ENCODE measurements at places on chromosomes 5 and 9.

DNA sequence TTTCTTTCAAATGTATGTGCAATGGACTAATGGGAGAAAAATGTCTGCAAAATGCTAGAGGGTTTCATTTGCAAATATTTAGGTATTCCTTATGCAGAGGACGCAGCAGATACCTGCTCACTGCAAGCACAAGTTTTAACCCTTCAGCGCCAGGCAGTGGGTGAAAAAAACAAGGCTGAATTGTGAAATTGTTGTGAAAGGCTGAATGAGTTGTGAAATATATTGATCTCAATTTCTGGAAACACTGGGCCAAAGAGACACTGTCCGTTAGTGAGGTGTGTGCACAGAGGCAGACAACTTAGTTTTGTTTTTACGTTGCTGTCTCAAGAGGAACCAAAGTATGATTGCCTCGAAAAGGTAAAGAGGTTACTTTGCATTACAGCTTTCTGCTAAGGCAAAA lies 18.8 kb downstream of the FUBP3 start:
- DNase-seq: no peak

DNA sequence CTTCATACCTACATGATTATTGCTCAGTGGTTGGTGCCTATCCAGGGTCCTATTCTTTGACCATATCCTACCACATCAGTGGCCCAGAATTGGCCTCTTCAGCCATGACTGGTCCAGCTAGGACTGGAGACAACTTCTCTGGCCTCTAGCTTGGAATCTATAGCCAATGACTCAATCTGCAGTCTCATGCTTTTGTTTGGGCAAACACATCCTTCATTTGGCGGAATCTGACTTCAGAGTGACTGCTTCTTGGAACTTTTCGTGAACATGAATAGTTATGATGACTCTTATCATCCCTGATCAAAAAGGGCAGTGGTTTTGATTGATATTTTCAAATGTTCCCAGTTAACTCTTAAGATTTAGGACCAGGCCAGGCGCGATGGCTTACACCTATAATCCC lies 134.1 kb downstream of the PAPPA start:
- no peak for DNase-seq

DNA sequence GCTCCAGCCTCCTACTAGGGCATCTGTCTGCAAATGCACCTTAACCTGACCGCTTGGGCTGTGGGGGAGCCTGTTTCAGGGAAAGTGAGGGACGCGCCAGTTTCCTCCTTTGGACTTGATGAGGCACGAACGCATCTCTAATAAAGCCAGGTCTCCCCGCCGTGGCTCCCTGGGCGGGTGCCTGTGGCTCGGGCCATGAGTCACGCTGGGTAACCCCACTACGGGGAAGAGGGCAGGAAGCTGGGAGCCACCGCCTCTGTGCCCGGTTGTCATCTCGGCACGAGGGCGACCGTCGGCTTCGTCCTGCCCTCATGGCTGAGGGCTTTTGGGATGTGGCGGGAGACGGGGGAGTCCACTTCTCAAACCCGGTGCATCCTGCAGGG lies 12.1 kb downstream of the NOTCH1 start:
- DNase-seq: no peak

DNA sequence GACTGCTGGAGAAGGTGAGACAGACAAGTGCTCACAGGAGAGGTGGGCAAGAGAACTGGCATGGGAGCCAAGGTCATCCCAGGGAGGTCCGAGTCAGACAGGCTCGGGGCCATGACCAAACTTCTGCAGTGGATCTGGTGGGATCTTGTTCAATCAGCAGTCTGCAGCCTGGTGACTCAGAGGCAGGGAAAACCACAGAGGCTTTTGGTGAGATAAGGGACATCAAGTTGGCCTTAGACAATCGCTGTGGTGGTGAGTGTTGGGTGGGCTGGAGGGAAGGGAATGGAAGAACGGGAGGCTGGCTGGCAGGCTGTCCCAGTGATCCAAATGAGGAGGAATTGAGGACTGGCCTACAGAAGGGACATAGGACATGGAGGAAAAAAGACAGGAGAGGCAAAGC lies 123.8 kb downstream of the TMEM174 start:
- no peak for DNase-seq

GRCh38 chr5:9149988-9150387 lies 395.9 kb downstream of the SEMA5A start:
- no peak for DNase-seq

DNA sequence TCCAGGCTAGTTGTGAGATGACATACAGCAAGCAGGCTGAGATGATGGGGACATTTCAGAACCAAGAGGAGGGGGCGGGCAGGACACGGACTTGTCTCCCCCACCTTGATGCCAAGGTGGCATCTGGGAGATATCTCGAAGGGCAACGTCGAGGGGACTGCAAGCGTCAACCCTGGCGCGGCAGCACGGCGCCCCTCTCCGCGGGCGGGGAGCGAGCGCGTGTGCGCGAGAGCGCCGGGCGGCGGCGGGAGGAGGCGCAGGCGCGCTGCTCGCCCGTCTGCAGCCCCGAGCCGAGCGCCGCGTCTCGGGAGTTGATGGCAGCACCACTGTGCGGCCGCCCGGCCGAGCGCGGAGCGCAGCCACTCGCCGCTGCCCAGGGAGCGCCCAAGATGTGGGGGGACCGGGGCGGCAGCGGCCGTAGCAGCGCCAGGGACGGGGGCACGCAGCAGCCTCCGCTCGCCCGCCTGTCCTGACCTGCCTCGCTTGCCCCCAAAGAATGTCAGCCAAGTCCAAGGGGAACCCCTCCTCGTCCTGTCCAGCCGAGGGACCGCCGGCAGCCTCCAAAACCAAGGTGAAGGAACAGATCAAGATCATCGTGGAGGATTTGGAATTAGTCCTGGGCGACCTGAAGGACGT lies at the start of gene PRR16:
PRR16 (plus strand) TSS at position 310 of the 636 bp plus-strand sequence.
- DNase-seq: no peak

DNA sequence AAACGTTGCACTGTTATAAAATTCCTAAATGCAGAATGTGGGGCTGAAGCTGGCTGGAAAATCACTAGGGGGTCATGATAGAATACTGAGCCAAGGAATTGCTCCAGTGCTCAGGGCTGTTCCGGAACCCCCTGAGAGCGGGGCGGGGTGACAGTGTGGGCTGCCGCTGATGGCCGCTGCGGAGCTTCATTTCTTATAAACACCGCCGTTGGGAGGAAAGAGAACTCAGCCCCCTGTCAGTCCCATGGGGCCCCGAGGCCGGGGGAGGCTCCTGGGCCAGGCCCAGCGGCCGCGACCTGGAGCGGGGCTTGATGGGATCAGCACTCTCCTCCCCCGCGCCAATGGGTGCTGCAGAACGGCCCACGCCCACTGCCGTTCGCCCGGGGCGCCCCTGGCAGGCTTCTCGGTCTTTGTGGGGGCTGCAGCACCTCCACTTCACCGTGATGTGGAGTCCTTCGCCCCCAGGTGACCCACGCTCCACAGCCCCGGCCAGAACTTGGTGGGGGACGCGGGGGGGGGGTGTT lies 5.2 kb upstream of the IRF1 start:
- DNase-seq: no peak

DNA sequence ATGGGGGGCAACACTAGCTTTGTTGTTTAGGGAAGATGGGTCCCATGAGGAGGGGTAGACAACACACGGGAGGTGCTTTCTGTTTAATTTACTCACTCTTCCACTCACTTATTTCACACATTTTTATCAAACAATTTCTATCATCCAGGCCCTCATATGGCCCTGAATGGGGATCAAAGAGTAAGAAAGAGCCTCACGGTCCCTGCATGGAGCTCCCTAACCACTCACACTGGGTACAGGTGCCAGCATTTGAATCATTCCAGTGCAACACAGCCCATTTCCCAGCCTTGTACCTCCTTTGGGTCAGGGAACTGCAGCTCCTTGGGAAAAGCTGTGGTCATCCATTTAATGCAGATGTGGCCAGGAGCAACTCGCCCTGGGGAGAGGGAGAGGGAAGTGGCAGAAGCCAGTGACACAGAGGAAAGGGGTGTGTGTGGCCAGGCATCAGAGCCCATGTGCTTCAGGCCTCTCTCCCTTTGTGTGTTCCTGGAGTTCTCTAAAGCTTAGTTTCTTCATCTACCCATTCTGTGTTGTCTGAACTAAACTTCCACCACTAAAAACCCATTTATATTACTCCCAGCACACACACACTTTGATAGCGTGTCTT lies 185.4 kb downstream of the PJA2 start:
- no peak for DNase-seq

- DNase-seq: no peak
Measured at GRCh38 chr5:176822793-176823481, 12.6 kb downstream of the UNC5A start.

- no peak for DNase-seq
Measured at GRCh38 chr9:129898185-129898584, 62.9 kb downstream of the USP20 start.

GRCh38 chr9:567128-567746 lies 274.3 kb upstream of the DMRT1 start:
- DNase-seq: no peak

- DNase-seq: no peak
Measured at GRCh38 chr9:9521033-9521779, 1091.6 kb downstream of the PTPRD start.

All from forelimb muscle (tissue), 1 donor.